CD4-positive, alpha-beta T cell treated with Interleukin-6 at 100 ng/mL for 8 hours (primary cell): ENCODE measurements at places on chromosomes 2 and 18.

- DNase-seq, result no peak
These were observed 2036.5 kb upstream of the CELF4 start for GRCh38 chr18:39602131-39602530.

DNA sequence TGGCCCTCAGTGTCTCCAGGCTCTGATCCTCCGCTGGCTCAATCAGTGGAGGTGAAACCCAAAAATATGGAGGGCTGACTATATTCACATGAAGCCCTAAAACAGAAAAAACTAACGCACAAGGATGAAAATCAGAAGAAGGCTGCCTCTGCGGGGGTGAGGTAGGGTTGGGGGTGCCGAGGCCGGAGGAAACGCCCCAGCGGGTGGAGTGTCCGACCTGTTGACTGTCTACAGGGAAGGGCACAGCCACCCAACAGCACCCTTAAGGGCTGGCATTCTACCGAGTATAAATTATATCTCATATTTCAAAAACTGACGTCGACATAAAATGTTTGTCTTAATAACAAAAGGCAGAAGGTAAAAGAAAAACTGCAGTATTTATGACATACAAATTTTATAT lies 223.5 kb downstream of the HDAC4 start:
- DNase-seq, result no peak

- DNase-seq, result no peak
These were observed 20.8 kb downstream of the IMMT start for GRCh38 chr2:86174445-86174844.

GRCh38 chr2:223548194-223548593 lies 54.0 kb downstream of the SCG2 start:
- no peak for DNase-seq

DNA sequence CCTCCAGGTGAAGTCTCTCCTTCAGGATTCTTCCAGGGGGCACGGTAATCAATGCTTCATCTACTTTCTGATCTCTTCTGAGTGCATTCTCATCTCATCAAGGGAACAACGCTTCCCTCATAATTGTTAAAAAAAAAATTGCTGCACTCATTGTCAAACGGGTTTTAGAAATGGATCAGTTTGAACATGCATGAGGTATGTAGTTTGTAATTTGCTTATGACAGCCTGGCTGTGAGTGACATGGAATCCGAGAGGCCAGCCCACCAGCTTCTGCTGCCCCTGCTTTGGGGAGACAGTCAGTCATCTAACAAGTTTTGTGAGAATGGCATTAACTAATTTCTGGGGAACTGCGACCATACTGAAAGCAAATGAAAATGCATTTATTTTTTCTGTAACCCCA lies 791.9 kb upstream of the SOX11 start:
- no peak for DNase-seq

GRCh38 chr2:231425811-231426703 lies 30.5 kb downstream of the B3GNT7 start:
- no peak for DNase-seq

GRCh38 chr2:99910902-99911301 lies 231.5 kb downstream of the AFF3 start:
- DNase-seq, result no peak

DNA sequence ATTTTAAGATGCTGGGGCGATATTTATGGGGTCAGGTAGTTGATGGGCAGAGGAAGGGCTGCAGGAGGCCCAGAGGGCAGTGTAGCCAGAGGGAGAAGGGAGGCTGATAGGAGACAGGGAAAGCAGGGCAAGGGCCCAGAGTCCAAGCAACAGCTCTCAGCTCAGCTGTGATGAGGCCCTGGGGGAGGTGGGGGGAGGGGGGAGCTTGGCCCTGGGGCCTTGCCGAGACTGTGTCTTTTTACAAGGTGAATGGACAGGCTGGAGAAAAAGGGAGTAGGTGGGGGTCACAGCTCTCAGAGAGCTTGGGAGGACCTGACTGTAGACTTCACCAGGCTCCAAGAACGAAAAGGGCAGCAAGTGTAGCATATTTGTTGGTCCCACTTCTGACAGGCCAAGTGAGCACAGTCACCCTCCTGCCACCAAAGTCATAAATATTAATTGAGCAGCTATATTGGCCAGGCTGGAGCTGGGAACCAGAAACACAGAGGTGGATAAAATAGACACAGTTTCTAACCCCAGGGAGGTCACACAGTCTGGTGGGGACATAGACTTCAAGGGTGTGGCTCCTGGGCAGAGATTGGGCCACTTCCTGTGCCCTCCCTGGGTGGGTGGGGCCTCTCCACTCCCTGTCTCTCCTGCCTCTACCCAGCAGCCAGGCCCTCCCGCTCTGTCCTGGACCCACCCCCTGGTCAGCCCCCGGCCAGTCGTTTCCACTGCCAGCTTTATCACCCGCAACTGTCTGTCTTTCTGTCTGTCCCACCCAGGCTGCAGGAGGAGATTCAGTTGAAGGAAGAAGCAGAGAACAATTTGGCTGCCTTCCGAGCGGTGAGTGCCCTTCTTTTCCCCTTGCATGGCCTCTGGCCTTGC lies 1.4 kb downstream of the DES start:
- no peak for DNase-seq

DNA sequence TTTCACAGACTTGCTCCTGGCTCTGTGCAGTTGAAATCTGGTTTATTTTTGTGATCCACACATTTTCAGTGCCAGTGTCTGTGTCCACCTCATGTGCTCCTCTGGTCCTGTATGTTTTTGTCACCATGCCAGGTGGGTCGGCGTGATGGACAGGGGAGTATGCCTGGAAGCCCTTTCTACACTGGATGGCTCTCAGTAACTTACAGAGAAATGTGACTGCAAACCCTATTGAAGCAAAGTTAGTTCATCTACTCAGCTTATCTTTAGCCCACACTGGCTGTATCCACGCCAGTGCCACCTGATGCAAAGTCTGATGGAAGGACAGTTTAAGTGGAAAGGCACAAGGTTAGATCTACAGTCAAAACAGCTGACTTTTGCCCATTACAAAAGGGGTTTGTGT lies 4.3 kb downstream of the IMPA2 start:
- no peak for DNase-seq

DNA sequence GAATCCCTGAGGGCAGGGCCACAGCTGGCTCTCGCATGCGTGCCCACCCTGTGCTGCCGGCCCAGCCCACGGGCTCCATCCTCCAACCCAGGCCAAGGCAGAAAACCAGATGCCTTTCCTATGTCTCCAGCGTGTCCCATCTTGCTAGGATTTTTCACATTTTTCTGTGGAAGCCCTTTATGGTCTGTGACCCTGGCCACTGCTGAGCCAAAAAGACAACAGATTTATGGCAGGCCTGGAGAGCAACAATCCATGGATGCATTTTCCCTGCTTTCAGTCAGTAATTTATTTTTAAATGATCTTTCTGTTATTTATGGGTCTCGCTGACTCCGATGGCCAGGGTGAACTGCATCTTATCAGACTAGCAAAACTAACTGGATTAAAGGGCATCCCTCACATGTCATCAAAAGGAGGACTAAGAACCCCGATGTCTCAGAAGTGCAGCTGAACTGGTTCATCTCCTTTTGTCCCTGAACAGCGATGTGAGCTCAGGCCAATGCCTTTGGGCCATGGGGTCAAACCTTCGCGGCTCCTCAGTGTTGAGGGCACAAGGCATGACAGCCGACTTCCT lies 346.0 kb downstream of the CYRIA start:
- DNase-seq, result no peak

DNA sequence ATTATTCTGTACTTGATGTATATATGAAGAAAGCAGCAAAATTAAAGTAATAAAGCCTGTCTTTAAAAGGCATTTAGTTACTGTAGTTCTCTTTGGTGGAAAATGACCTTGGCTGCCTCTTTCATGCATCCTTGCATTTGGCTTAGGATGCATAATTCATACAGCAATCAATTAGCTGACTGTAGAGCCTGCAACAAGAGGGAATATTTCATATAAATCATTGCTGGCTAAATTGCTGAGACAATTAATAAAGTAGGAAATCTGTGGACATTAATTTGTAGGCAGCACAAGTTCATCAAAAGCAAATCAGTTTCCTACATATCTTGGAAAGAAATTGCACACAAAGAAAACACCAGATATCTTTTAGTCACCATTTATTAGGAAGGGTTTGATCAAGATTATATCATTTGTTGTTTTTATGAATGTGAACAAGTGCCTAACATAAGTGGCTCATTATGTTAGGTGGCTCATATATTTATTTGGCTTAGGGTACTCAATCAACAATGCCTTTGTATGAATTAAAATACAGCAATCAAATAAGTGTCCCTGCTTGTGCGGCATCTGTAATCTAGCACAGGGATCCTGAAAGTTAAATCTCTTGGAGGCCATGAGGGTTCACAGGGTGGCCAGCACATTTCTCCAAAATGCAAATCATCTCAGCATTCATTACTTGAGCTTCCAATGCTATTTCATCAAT lies 220.4 kb upstream of the SPOPL start:
- DNase-seq, result no peak

DNA sequence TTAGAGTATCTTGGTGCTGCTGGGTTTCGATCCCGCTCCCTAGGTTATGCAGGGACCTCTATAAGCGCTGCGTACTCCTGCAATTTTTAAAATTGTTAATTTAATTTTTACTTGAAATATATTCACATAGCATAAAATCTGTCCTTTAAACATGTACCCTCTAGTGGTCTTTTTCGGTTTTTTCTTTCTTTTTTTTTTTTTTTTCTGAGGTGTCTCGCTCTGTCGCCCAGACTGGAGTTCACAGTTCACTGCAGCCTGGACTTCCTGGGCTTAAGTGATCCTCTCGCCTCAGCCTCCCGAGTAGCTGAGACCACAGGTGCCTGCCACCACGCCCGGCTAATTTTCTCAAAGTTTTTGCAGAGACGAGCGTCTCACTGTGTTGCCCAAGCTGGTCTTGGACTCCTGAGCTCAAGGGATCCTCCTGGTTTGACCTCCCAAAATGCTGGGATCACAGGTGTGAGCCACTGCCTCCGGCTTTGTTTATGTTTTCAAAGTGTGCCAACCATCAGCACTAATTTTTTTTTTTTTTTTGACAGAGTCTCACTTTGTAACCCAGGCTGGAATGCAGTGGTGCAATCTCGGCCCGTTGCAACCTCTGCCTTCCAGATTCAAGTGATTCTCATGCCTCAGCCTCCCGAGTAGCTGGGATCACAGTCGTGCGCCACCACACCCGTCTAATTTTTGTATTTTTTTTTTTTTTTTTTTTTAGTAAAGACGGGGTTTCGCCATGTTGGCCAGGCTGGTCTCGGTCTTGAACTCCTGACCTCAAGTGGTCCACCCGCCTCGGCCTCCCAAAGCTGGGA lies 585 bp upstream of the MOB1A start:
- DNase-seq, result no peak

DNA sequence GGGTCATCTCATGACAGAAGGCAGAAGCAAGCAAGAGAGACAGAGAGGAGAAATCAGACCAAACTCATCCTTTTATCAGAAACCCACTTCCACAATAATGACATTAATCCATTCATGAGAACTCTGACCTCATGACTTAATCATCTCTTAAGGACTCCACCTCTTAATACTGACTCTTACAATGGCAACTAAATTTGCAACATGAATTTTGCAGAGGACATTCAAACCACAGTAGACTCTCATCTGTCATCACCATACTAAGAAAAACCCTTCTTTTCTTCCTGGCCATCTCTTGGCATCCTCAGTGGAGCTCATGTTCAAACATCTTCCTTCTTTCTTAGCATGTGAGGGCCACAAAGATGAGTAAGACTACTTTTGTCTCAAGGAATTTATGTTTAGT lies 476.2 kb upstream of the RAB12 start:
- no peak for DNase-seq

- DNase-seq, result no peak
These were observed 370.3 kb upstream of the LINC00305 start for GRCh38 chr18:64519201-64519600.

- no peak for DNase-seq
These were observed 129.3 kb downstream of the FAM210A start for GRCh38 chr18:13597068-13597467.

- no peak for DNase-seq
These were observed 410.5 kb upstream of the MEIS1 start for GRCh38 chr2:66024391-66024790.

- no peak for DNase-seq
These were observed 83.6 kb upstream of the PIK3C3 start for GRCh38 chr18:41871229-41872000.

- no peak for DNase-seq
These were observed 59.0 kb upstream of the ZNF532 start for GRCh38 chr18:58805467-58806187.

GRCh38 chr2:235850289-235850688 lies 317.9 kb downstream of the GBX2 start:
- no peak for DNase-seq

DNA sequence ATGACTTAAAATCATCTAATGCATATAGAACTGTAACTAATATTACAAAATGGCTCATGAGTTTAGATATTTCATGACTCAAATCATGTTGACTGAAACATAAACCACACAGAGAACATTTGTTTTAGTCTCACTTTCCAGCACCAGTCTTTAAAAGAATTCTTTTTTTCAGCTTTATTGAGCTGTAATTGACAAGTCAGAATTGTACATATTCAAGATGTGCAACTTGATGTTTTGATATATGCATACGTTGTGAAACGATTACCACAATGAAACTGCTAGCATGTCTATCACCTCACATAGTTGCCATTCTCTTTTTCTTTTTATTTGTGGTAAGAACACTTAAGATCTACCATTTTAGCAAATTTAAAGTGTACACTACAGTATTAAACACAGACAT lies 25.0 kb upstream of the TMEM178A start:
- DNase-seq, result no peak

DNA sequence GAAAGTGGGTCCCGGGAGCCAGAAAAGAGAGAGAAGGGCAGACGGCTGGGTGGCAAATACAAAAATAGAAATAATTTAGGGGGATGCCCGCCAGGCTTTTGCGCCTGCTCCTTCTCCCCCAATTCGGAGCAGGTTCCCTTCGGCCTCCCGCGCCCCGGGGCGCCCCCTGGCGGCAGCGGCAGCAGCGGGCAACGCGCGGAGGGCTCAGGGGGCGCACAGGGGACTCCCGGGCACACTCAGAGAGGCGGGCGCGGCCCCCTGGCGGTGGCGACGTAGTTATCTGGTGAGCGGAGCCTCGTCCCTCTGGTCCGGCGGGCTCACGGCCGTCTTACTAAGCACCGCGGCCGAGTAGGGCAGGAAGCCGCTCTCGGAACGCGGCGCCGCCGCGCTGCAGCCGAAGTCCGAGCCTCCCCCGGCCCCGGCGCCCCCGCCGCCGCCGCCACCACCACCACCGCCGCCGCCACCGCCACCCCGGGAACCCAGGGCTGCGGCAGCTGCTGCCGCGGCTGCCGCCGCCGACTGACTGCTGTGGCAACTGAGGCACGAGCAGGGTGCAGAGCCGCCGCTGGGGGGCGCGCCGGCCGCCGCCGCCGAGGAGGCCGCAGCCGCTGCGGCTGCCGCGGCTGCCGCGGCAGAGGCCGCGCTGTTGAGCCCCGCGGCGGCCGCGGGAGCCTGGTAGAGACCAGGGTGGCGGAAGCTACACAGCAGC lies 3.8 kb downstream of the EVX2 start:
- no peak for DNase-seq
